ENCODE measurements at places on chromosomes 1 and 21.

- DNase-seq, result no peak
Measured at GRCh38 chr1:168430321-168430720, 113.5 kb downstream of the XCL2 start.

GRCh38 chr1:192601143-192601542, 25.6 kb downstream of the RGS1 start:
- no peak for DNase-seq

GRCh38 chr1:41482001-41482765, 2.3 kb downstream of the EDN2 start:
- DNase-seq, result no peak

DNA sequence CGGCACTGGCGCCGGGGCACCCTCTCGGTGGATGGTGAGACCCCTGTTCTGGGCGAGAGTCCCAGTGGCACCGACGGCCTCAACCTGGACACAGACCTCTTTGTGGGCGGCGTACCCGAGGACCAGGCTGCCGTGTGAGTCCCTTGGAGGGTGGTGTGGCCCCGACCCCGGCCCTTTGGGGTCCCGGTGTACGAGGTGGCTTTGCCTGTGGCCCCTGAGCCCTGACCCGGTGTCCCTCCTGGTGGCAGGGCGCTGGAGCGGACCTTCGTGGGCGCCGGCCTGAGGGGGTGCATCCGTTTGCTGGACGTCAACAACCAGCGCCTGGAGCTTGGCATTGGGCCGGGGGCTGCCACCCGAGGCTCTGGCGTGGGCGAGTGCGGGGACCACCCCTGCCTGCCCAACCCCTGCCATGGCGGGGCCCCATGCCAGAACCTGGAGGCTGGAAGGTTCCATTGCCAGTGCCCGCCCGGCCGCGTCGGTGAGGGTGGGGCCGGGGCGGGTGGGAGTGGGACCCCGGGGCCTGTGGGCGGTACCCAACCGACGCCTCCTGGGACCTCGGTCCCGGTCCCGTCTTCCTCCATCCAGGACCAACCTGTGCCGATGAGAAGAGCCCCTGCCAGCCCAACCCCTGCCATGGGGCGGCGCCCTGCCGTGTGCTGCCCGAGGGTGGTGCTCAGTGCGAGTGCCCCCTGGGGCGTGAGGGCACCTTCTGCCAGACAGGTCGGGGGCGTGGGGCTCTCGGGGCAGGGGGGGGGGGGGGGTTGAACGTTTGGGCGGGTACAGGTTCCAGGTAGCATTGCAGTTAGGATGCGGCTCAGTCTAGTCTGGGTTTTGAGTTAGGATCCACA, 24.6 kb downstream of the RNF223 start:
- DNase-seq, result no peak

DNA sequence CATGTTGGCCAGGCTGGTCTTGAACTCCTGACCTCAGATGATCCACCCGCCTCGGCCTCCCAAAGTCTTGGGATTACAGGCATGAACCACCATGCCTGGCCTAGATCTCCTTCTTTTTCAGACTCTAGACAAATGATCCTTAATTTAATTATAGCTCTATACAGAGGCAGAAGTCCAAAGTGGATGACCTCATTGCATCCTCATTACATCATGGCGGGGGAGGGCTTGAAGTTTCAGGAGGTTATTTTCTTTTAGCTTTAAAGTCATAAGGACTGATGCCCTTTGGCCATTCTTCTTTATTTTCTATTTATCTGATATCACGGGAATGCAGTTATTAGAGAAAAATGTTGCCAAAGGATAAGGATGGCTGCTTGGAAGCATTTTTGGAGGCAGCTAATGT, 14.1 kb upstream of the MARK1 start:
- DNase-seq, result no peak

DNA sequence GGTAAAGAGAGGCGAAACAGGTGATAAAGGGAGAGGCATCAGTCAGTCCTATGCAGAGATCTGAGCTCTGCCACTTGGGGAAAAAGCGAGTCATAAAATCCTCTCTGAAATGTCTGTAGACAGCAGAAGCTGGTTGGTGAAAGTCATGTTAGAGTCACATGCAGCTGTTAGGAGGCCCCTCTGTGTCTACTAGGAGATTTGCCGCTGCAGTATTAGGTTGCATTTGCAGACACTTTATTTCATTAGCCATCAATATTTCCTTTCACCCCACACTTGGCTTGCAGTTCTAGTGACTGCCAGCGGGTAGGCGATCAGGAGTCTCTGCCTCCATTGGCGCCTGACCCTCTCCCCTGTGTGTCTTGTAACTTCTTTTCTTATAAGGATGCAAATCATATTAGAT, 16.2 kb downstream of the ATP1A4 start:
- DNase-seq, result no peak

- no peak for DNase-seq
Measured at GRCh38 chr1:234208351-234208750, 164.9 kb upstream of the COA6 start.

- no peak for DNase-seq
Measured at GRCh38 chr1:164495905-164496304, 63.1 kb upstream of the PBX1 start.

DNA sequence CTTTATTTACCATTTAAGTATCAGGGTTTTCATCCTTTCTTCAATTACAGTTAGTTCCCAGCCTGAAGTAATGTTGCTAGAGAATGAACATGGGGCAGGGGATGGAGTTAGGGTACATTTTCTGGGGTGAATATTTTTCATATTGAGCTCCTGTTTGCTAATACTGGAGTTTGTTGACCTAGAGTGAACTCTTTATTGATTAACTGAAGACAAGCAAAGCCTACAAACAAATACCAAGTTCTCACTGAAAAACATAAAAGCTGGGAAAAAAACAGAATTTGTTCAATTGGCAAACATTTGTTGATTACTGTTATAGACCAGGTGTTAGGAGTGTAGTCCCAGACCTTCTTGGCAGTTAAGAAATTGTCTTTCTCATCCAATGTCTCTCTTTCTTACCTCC, 28.2 kb upstream of the PIGV start:
- DNase-seq, result no peak

DNA sequence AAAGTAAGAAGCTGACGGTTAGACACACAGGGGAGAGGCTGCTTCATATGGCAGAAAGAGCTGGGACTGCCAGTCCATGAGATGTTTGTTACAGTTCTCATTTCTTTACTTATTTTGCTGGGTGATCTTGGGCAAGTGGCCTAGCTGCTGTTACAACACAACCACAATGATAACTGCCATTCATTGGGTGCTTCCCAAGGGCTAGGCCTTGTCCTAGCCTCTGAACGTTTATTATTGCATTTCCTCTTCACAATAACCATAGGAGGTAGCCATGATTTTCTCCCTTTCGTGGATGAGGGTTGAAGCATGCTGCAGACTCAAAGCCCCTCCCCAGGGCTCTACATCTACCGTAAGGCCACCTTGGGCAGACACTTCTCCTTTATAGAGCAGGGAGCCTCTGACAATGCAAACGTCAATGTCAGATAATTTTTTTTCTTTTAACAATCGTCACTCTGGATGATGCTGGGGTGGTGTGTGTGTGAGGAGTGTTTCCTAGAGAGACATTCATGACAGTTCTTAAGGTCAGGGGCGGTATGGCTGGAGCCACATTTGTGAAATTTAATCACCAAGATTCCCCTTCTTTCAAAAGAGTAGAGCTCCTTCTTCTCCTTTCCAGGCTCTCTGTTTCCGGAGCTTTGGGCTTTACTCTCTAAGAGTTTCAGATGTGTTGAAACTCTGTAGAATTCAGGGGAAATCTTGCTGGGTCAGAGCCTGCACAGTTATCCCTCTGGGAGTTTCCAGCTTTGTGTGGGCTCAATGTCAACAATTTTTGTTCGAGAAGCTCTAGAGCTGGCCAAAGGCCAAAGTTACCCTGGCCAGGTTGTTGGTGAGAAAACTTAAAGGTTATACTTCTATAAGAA, 138.5 kb upstream of the SGIP1 start:
- DNase-seq, result no peak

- DNase-seq, result peak; percentile 47
Measured at GRCh38 chr1:244450597-244451538, 841 bp downstream of the ADSS2 start.

- no peak for DNase-seq
Measured at GRCh38 chr1:43935711-43936427, 2.3 kb downstream of the ARTN start.

GRCh38 chr1:228410671-228411070, 4.0 kb upstream of the TRIM11 start:
- DNase-seq, result no peak

DNA sequence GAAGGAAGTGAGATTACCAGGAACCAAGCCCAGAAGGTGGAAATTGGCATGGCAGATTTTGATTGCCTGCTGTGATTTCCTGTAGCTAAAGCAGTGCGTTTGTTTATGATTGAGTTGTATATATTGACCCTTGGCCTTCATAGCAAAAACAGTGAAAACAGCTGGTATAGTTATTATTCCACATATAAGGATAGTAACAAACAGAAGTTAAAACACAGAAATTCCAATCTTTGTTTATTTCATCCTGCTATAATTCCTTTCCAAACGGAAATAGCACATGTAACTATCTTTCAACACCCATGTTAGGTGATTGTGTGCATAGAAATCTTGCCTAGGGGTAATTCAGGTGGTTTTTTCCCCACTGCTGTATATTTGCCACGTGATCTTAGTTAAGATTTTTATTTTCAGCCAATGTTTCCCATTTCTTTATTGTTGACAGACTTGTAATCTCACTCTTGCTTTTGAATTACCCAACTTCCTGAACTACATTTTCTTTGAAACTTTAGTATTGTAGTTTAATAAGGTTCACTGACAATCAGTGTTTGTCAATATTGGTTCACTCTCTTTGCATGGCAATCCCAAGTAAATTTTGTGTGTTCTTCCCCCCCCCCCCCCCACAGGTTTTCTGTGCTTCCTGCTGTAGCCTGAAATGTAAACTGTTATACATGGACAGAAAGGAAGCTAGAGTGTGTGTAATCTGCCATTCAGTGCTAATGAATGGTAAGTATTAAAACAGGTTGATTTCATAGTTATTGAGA, 102.7 kb downstream of the CC2D1B start:
- no peak for DNase-seq

- DNase-seq, result no peak
Measured at GRCh38 chr21:34618941-34619340, 4.0 kb upstream of the RCAN1 start.

DNA sequence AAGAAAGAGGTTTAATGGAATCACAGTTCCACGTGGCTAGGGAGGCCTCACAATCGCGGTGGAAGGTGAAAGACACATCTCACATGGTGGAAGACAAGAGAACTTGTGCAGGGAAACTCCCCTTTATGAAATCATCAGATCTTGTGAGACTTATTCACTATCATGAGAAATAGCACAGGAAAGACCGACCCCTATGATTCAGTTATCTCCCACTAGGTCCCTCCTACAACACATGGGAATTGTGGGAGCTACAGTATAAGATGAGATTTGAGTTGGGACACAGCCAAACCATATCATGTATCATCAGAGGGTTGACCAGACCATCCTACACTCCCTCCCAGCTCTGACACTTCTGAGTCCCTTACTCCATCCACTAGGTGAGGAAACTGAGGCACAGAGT, 143.9 kb upstream of the KLHDC7A start:
- no peak for DNase-seq

DNA sequence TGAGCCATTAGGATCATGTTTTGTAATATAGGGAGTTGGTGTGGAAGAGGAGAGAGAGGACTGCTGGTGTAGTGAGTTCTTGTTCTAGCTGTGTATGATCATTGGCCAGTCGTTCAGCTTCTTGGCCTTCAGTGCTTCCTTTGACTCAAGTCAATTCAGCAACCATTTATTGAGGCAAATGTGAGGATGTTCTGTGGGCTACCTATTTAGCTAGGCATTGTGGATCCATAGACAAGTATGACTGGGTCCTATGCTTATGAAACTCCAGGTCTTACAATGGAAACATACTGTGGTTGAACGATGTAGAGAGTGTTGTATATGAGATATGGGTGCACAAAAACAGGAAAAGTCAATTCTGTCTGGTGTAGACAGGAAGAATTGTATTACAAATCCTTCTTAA, 41.7 kb downstream of the NFIA start:
- no peak for DNase-seq

- DNase-seq, result no peak
Measured at GRCh38 chr21:38898422-38899096, 92.8 kb downstream of the ETS2 start.

- no peak for DNase-seq
Measured at GRCh38 chr1:162587347-162587746, 25.8 kb downstream of the UAP1 start.

DNA sequence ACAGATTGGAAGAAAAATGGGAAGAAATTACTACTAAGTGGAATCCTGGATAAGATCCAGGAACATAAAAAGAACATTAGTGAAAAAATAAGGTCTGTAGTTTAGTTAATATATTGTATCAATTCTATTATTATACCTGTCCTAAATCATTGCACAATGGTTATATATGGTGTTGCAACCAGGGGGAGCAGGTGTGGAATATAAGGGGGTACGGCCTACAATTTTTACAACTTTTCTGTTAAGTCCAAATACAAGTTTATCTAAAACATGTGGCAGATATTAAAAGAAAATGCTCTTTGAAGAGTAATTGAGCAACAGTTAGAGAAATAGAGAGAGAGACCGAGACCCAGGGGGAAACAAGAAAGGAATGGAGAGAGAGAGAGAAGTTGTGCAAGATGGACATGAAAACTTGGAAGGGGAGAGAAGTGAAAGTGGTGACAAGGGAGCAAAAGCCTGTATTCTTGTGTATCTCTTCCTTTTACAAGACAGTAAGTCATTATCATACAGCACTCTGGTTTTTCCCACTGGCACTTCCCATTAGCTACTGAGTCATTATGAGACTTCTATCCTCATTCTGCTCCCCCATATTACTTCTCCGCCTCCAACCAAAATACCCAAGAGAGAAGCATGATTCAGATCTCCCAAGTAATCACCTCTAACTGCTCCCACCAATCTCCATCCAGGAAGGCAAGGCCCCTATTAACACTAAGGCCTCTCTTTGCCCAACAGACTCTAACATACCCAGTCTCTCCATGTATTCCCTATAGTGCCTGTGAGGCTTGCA, 22.3 kb upstream of the TRAF3IP3 start:
- no peak for DNase-seq

GRCh38 chr1:204192046-204192445, 4.2 kb downstream of the KISS1 start:
- no peak for DNase-seq
